Suppressor macrophage treated with lipopolysaccharide for 1 hour (primary cell): ENCODE measurements at places on chromosomes 5 and 9.
A peak's percentile ranks its signal among the peaks of the same experiment; 100 is the strongest.

DNA sequence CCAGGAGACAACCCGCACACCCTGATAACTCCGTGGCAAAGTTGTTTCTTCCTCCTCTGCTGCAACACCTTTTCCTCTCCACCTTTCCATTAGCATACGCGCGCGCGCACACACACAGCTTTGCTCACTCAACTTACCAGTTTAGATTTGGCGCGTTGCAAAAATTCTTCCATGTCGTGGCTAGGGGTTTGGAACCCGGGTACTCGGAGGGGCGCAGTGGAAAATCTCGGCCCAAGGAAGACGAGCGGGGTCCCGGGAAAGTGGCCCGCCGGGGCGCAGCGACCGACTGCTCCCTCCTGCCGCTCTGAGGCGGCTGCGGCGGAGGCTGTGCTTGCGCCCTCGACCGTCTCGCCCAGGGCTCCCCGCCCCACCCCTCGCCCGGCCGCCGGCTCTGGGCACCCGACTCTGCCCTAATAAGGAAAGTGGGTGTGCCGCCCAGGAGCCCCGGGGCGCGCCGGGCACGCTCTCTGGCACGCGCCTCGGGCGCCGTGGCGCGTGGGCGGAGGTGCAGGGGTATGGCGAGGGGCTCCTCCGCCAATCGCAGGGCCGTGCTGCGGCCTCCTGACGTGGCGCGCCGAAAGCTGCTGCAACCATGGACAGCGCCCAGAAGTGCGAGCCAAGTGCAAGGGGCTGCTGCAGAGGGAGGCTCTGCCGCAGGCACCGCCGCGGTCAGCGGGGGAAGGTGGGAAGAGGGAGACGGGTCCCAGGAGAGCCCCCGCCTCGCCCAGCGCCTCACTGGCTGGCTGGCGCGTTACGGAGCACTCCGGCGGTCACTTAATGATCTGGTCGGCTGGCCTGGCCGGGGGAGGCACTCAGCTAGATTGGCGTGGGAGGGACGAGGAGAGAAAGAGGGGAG lies at the start of gene PRUNE2:
Gene PRUNE2 (minus strand): TSS at position 324 of the 856 bp plus-strand sequence. CDS start 151 bp downstream, at position 173.
- no peak for DNase-seq

DNA sequence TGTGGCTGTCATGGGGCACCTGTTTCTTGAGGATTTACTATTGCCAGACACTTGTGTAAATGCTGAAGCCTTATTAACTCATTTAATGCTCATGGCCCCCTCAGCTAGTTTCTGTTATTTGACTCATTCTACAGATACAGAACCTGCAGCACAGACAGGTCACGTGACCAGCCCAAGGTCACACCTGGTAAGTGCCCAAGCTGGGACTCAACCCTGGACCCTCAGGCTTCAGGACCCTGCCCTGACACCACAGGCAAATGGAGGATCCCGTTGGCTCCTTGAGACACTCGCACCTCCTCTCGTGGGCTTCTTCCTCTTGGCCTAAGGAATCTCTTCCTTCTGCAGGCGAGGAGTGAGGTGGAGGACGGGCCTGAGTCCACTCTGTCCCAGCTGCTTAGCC lies 10.6 kb upstream of the NEURL1B start:
- no peak for DNase-seq

- DNase-seq, result no peak
These were observed 36.3 kb downstream of the TRIO start for GRCh38 chr5:14179446-14179845.

GRCh38 chr5:22390888-22391287 lies 462.3 kb downstream of the CDH12 start:
- DNase-seq, result no peak

GRCh38 chr5:62496876-62497275 lies 81.7 kb upstream of the LRRC70 start:
- no peak for DNase-seq

- DNase-seq, result no peak
These were observed 121.8 kb downstream of the C5orf15 start for GRCh38 chr5:133846478-133847226.

- DNase-seq, result no peak
These were observed 74.9 kb upstream of the VCAN start for GRCh38 chr5:83396662-83397061.

GRCh38 chr9:126532019-126532462 lies 81.7 kb upstream of the LMX1B start:
- no peak for DNase-seq

DNA sequence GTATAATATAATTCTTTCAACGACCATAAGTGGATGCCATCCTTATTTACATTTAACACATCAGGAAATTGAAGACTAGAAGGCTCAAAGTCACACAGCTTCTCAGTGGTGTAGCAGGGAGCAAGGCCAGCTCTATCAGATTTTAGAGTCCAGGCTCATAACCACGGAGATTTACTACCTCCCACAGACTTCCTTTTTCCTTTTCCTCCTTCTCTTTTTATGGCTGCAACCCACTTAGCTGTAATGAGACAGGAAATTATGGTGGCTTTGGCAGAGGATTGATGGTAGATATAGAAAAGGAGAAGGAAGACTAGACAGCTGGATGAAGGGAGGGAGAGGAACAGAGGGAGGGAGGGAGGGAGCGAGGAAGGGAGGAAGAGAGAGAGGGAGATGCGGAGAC lies 47.4 kb downstream of the SPEF2 start:
- peak; percentile 23 for DNase-seq

- DNase-seq, result no peak
These were observed 18.8 kb downstream of the SLC1A1 start for GRCh38 chr9:4508907-4509589.

- DNase-seq, result peak; percentile 61
These were observed 9.1 kb upstream of the MVB12B start for GRCh38 chr9:126317513-126317912.

GRCh38 chr5:6194906-6195612 lies 183.3 kb downstream of the MED10 start:
- no peak for DNase-seq

DNA sequence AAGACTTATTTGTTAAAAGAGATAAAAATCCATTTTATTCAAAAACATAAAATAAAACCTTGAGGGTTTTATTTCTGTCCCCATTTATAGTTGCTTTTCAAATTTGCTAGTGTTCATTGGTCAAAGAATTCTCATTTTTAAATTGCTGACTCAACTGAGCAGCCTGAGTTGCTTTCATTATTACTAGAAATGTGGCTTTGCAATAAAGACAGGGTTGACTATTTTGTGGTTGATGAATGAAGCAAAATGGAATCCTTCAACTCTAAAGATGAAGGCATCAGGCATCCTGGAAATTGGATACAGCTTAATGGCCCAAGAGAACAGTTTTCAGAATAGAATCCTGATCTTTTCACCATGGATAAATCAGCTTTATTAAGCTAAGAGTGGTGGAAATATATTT lies 23.9 kb upstream of the PPP3R2 start:
- no peak for DNase-seq

DNA sequence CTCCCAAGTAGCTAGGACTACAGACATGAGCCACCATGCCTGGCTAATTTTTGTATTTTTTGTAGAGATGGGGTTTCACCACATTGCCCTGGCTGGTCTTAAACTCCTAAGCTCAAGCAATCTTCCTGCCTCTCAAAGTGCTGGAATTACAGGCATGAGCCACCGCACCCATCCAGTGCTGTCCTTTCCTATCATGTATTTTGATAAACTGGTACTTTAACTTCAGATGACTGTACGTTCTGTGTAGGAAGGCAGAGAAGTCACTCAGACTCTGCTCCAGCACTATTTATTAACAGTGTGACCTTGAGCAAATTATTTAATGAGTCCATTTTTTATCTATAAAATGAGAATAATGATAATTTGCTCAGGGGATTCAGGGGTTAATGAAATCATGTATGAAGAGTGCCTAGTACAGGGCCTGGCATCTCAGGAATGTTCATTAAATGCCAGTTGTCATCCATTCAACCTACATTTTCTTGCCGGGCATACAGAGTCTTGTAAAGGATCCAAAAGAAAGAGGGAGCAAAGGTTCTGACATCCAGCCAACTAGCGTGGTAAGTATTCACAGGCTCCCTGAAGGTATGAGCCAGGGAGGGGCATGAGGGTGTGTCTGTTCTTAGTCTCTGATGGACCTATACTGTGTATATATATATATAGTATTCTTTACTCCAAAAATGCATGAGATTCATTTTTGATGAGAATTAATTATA lies 201.9 kb downstream of the PBX3 start:
- DNase-seq, result no peak

- no peak for DNase-seq
These were observed 107.5 kb upstream of the TLR4 start for GRCh38 chr9:117596678-117597077.

GRCh38 chr5:58450018-58450417 lies 9.9 kb downstream of the PLK2 start:
- DNase-seq, result peak; percentile 35

DNA sequence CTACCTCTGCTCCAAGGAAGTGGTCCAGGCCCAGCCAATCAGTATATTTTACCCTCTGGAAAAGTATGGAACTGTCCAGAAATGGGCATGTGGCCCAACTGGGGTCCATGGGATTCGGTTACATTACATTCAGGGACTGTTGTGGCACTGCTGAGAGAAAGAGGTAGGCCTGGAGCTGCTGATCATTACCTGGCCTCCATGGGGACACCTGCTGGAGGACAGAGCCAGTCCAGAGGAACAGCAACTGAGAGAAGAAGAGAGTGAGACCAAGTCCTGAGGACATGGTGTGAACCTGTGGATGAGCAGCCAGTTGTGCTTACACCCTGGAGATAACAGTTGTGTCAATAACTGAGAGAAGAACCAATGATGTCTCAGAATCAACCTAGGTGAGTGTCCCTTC lies 48.2 kb downstream of the HMHB1 start:
- no peak for DNase-seq

DNA sequence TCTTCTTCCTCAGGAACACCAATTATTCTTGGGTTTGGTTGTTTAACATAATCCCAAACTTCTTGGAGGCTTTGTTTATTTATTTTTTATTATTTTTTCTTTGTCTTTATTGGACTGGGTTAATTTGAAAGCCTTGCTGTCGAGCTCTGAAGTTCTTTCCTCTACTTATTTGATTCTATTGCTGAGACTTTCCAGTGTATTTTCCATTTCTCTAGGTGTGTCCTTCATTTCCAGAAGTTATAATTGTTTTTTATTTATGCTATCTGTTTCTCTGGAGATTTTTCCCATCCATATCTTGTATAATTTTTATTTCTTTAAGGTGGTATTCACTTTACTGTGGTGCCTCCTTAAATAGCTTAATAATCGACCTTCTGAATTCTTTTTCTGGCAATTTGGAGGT lies 8.8 kb upstream of the RIOK2 start:
- DNase-seq, result no peak

DNA sequence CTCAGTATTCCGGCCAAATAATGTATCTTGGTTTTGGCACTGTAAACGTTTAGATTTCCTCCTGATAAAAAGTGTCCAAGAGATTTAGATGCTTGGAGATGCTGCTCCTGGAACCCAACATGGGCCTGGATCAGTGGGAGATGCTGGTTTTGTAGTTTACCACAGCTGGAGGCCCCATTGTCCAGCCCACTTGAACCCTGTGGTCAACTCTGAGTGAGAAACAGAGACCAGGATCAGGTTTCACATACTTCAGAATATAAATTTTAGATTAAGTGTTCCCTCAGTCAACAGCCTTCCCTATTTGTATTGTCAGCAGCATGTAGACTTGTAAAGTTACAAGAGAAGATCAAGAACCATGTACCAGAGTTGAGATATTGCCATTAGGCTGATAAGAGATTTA lies 144.7 kb upstream of the C9orf72 start:
- no peak for DNase-seq

DNA sequence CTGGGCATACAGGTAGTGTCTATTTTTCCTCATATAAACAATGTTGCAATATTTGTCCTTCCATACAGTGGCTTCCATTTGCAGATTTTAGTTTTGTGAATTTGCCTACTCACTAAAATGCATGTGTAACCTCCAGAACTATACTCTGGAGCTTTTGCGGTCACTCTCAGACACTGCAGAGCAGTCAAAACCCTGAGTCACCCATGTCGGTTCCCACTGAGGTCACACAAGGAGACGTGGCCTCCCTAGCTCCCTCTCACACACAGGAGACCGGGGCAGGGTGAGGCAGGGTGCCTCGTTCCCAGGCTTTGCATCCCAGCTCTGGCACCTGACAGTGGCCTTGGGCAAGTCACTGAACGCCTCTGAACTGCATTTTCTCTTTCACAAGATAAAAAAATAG lies 55.5 kb upstream of the ZNF354A start:
- DNase-seq, result peak; percentile 23

DNA sequence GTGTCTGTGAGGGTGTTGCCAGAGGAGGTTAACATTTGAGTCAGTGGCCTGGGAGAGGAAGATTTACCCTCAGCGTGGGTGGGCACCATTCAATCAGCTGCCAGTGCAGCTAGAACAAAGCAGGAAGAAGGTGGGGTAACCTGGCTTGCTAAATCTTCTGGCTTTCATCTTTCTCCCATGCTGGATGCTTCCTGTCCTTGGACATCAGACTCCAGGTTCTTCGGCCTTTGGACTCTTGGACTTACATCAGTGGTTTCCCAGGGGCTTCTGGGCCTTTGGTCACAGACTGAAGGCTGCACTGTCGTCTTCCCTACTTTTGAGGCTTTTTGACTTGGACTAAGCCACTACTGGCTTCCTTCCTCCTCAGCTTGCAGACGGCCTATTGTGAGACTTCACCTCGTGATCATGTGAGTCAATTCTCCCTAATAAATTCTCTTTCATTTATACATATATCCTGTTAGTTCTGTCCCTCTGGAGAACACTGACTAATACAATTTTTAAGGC lies 38.1 kb downstream of the PBX3 start:
- peak; percentile 87 for DNase-seq

- no peak for DNase-seq
These were observed 25.5 kb upstream of the SNCAIP start for GRCh38 chr5:122286541-122286940.

DNA sequence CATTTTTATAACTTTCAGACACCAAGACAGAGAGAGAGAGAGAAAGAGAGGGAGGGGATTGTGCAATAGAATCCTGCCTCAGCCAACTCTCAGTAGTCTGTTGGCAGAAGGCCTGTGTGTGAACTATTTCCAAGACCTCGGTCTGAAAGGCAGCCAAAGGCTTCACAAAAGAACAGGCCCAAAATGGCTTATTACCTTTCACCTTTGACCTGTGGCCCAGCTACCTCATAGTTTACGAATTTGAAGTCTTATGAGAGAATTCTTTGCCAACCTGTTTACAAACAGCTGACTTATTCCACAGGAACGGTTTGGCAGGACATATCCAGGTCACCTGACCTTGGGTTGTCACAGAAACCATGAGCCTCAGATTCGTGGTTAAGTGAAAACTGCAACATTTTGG lies 48.6 kb downstream of the NR2F1-AS1 start:
- no peak for DNase-seq
